Foreskin keratinocyte (primary cell): ENCODE measurements at places on chromosomes 6 and 20.

- no peak for DNase-seq
Observed at GRCh38 chr20:38501858-38502436, 29.3 kb downstream of the RALGAPB start.

- no peak for DNase-seq
Observed at GRCh38 chr6:157182503-157183264, 140.6 kb downstream of the TMEM242 start.

DNA sequence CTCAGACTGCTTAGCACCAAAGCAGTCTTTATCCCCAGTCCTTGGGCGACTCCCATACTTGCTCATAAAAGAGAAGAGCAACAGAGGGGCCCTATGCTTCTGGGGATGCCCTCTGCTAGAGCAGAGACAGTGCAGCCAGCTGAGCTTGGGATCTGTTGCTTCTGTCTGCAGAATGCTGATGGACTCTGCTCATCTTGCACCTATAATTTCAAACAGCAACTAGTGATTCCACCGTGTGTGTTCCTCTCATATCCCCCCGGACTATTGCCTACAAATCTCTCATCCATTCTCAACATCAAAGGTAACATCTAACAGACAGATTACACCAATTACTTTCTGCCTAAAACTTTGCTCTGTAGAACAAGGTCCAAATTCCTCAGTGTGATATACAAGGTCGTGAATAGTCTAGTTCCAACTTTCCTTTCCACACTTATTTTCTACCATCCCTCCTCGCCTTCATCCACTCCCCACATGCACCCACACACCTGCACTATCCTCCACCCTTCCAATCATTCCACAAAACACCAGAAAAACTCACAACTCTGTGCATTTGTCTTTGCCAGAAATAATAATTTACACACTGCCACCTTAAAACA is 62.6 kb downstream of the FRK start:
- DNase-seq = no peak

DNA sequence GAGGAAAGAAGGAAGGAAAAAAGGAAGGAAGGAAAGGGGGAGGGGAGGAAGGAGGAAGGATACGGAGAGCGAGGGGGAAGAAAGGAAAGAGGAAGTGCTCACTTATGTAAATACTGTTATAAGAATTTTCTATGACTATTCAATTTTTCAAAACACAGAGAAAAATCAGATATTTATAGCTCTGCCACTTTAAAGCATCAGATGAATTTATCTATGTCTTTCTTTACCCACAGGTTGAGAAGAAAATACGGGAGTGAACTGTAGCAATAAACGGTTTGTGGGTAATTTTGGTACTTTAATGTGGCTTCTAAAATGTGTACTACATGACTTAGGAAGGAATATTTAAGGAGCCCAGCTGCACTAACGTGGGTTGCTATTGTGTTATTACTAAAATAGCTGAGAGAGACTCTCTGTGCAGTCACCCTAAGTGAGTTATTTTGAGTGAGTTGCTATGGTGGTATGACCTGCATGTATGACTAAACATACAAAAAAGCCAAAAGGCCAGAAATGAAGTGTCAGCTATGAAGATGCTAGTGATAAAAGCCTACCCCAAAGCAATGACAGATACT is 225.5 kb downstream of the SOD2 start:
- no peak for DNase-seq

- DNase-seq = no peak
Observed at GRCh38 chr6:71983131-71983530, 96.8 kb downstream of the RIMS1 start.

DNA sequence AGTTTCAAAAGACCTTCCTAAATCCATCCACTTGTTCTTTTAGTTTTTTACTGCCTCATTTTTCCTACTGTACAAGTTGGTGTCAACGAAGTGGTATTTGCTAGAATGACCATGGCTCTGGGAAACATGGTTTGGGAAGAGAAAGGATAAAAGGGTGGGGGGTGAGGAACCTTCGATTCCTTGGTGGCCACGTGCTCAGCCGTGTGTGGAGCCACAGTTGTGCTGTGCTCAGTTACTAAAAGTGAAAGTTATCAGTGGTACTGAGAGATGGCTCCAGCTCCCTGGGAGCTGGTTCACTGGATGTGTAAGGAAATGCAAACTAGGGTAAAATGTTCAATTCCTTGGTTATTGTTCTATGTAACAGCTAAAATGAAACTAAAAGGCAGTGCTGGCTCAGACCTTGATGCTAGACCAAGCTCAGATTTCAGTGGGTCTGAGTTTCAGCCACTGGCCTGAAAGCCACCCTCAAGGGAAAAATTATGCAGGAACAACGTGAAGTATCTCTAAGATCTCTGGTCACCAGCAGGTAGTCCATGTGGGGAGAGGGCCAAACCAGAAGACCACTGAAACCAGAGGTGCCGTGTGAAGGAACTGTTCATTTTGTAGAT is 7.4 kb upstream of the SLC22A2 start:
- DNase-seq = no peak

GRCh38 chr6:131586543-131586942 is 13.5 kb downstream of the ARG1 start:
- DNase-seq = no peak

DNA sequence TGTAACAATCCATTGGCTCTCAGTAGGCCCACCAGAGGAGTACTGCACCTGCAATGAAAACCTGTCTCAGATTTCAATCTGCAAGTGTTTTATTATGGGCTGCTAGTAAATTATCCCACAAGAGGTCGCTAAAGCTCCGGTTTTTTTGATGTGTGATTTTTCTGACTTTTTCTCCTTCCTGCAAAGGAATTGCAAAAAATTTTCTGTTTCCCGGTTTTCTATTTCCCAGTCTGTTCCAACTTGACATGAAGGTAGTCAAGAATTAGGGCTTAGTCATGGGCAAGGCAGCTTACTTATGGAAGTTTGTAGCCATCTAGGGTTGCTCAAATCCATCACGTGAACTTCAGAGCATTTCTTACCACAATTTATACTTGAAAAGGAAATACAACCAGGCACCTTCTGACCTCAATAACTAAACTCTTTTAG is 38.5 kb upstream of the AHI1 start:
- peak; percentile 85 for DNase-seq

- no peak for DNase-seq
Observed at GRCh38 chr6:139395371-139395770, 20.9 kb upstream of the CITED2 start.

GRCh38 chr20:51447097-51447764 is 95.3 kb downstream of the NFATC2 start:
- peak; percentile 65 for DNase-seq

- no peak for DNase-seq
Observed at GRCh38 chr6:113758826-113759574, 98.1 kb upstream of the MARCKS start.

DNA sequence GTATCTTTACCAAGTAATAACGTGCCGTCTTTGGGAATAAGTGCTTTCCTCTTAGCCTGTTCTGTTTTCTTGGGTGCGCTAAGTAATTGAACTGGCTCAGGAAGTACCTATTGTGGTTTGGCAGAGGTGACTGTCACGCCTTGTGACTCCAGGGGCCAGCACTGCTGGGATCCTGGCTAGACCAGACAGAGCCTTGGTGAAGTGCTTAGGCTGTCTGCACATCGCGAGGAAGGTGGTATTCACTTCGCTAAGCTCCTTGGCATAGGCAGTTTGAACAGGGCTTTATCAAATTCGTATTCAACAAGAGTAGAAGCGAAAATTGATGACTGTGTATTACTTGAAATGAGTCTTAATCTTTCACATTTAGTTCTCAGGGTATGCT is 17.6 kb downstream of the PRDM1 start:
- DNase-seq = no peak

DNA sequence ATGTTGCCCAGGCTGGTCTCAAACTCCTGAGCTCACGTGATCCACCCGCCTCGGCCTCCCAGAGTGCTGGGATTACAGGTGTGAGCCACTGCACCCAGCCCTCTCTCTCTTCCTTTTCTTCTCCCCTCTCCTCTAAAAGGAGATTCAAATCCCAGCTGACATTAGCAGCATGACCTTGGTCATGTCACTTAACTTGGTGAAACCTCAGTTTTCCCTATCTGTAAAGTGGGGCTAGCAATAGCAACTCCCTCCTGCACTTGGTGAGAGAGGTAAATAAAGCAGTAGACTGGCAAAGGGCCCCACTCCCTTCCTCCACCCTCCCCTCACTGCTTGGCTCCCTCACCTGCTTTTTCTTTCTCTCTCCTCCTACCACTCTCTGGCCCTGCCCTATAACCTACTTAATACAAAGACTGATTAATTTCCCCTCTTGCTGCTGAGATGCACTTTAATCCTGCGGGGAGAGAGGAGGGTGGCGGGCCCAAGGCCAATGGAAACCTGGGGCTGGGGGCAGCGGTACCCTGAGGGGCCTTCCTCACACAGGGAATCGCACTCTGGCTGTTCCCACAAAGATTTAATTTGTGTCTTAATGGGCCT is 54.2 kb upstream of the ZFAND3 start:
- no peak for DNase-seq

GRCh38 chr20:23513164-23513563 is 22.2 kb downstream of the CST8 start:
- no peak for DNase-seq

DNA sequence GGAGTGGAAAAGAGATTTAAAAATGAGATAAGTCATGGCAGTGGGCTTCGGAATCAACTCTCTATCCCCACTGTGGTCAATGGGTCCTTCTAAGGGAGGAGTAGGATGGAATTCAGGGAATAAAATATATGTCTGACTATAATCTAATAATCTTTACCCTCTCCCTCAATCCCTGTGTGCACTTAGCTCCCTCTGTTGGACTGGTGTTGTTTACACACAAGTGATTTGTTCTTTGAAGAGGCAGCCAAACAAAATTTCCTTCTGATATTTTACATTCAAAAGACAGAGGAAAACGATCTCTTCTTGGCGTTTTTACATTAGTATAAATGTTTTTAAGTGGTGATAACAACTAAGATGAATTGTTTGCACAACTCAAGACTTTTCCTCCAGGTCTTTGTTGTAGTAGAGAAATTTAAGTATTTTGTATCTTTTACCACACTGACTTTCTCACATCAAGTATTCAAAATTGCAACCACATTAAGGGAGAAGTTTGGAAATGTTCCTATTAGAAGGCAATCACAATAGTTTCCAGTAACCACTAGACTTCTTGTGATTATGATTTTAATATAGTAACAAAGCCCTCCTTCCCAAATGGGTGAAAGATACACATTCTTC is 317.8 kb downstream of the CENPW start:
- no peak for DNase-seq

GRCh38 chr6:44896701-44897100 is 431.4 kb upstream of the RUNX2 start:
- DNase-seq = no peak

DNA sequence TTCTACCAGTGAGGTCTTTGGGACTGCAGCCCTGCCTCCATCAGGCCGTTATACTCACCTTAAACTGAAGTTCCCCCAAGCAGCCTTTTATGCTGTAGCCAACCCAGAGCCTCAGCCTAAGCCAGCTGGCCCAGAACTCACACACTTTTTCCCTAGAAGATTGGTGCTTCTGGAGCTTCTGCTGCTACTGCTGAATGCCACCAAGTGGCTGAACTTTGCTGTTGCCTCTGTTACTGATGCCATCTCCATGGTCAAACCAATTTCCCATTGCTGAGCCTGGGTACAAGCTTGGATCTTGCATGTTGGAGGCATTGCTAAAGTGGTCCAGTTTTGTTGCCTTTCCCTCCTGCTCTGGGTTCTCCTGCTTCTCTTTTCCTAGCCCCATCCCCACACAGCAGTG is 15.0 kb upstream of the TBX18 start:
- DNase-seq = no peak

GRCh38 chr6:137903933-137904821 is 37.1 kb downstream of the TNFAIP3 start:
- DNase-seq = peak; percentile 47

DNA sequence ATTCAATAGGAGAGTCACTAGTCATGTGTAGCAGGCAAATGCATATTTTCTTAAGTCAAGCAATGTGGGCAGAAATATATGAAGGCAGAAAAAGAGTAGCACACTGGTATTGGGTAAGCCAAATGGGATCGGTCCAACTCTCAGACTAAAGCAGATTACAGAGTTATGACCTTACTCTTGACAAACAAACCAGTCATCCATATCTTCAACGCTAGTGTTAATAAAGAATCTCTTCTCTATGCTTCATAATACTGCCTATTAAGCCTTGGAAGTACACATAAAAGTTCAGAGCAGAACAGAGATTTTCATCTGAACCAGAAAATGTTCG is 320.2 kb upstream of the JARID2 start:
- no peak for DNase-seq

GRCh38 chr20:20085071-20085470 is 32.7 kb downstream of the CFAP61 start:
- no peak for DNase-seq

DNA sequence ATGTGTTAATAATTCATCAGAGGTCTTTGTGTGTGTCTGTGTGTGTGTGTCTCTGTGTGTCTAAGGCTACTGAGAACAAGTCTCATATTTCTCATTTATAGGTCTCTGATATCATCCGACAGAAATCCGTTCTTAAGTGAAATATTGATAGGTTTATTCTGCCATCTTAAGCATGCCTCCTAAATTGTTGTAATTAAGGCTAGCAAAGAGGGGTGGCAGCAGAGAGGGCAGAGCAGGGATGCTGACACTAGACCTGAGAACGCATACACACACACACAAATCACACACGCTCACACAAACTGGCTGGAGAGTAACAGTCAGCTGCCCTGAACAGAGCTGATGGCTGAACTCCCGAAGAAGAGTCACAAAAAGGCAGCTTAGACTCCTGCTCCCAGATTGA is 84.9 kb upstream of the LRFN2 start:
- DNase-seq = no peak

DNA sequence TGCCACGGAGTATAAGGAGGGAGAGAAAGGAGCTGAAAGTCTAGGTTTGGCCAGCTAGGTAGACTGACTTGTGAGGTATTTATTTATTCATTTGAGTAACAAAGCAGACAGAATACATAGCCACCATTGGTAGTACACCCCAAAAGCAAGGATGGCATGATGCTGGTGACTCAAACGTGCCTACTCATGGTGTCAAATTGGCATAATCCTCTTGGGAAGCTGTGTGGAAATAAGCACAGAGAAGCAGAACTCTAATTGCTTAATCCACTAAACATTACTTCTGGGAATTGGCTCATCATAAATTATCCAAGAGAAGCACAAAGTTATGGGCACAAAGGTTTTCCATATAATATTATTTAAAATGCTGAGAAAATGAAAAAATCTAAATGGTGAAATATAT is 2.5 kb downstream of the DEFB132 start:
- no peak for DNase-seq

DNA sequence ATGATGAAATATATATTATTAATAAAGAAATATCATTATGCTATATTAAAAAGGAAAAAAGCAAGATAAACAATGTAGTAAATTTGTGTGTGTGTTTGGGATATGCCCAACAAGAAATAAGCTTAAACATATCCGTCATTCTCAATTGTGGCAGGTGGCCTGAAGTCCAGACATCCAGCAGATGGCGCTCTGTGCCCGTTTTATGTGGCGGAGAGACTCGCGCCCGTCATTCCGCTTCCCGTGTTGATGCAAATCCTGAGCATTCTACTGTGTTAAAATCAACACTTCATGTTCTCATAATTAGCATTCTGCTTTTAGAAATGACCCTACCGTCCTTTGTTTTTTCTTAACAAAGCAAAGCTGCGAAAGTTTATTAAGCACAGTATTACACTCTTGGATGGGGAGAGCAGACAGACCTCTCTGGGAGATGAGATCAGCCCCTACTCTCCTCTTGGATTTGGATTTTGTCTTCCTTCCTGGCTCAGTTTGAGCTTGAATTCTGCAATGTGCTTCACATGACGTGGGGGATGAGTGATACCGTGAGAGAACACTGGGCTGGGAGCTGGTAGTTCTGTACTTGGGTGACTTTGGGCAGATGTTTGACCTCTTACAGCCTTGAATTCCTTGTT is 125.8 kb downstream of the MCHR2 start:
- peak; percentile 50 for DNase-seq

- no peak for DNase-seq
Observed at GRCh38 chr6:154535851-154536250, 25.4 kb upstream of the CNKSR3 start.
